ENCODE measurements at places on chromosomes 1 and 21.

- DNase-seq = no peak
Measured at GRCh38 chr1:40648200-40648599, 17.3 kb downstream of the RIMS3 start.

DNA sequence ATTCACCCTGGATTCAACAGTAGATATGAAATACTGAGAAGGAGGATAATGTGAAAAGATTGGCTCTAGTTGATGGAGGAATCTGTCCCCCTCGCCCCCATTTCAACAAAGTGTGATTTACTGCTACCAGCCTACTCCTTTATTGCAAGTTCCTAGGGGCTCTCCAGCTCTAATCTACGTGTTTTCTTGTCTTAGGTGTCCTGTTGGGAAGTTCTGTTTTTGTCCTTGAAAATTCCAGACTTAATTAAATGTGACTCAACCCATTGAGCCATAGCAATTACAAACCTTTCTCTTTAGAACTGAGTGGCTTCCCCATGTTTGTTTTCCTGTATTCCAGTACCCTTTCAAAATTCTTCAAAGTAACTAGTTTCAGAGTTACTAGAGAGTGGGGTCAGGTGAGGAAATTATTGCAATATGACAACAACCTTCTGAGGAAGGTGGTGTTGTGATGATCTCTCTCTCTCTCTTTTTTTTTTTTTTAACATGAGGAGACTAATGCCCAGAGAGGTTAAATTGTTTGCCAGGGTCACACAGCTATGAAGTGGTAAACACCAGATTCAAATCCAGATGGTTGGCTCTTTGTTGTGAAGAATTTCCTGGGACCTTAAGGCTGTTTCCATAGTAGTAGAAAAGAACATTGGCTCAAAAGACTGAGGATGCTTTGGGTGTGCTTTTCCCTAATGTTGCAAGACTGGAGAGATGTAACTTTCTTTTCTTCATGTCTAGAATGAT, 3.5 kb downstream of the RGL1 start:
- DNase-seq = no peak

- no peak for DNase-seq
Measured at GRCh38 chr1:31084782-31085569, 19.5 kb upstream of the PUM1 start.

- DNase-seq = no peak
Measured at GRCh38 chr21:37253991-37254390, 13.1 kb downstream of the VPS26C start.

DNA sequence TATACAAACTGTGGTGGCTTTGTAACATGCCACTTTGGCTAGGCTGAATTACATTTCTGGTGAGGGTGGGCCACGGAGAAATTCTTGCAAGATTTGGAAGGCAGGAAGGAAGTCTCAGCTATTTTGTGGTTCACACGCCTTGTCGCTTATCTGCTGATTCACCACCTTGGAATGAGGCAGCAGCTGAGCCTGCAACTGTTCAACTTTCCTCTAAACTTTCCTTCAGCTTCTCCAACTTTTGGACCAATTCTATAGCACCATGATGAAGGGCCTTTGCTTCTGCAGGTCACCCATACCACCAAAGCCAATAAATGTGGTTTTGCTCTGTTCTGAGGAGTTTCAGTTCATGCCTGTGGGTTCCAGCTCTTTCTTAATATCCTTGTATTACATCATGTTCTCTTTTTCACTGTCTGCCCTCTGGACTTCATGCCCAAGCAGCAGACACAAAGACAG, 337.6 kb upstream of the SNX7 start:
- no peak for DNase-seq

GRCh38 chr1:107153014-107153413, 12.2 kb downstream of the NTNG1 start:
- DNase-seq = no peak

GRCh38 chr1:191498318-191498717, 659.9 kb upstream of the RGS18 start:
- no peak for DNase-seq

DNA sequence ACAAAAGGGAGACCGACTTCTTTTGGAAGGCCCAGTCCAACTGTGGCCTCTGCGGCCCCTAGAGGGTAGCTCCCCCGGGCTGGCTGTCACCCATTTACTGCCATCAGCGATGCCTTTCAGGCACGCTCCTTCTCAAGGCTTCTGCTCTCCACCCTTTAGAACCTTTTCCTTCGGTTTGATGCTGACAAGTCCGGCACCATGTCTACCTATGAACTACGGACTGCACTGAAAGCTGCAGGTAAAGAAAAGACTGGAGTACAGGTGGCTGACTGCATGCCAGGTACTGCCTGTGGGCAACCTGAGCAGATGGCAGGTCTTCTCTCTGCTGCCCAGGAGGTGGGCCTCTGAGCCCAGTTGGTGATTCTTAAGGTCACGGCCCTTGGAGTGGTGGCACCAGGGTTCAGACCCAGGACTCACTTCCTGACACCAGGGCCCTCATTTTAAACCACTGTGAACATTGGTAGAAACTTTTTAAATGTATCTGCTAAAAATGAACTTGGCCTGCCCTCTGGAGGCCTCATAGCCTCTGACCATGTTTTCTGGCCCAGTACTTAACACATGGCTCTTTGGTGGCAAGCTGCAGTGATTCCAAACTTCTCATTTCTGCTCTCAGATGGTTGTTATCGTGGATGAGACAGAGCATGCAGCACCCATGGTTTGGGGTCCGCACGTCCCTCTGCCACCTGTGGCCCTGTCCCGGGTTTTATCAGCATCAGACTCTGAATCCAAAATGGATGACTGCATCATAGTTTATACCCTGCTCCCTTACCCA, 45.7 kb downstream of the CAPN9 start:
- no peak for DNase-seq

Data from C1 segment of cervical spinal cord (tissue), 14 donors.